ENCODE measurements at places on chromosomes 1 and 21.

DNA sequence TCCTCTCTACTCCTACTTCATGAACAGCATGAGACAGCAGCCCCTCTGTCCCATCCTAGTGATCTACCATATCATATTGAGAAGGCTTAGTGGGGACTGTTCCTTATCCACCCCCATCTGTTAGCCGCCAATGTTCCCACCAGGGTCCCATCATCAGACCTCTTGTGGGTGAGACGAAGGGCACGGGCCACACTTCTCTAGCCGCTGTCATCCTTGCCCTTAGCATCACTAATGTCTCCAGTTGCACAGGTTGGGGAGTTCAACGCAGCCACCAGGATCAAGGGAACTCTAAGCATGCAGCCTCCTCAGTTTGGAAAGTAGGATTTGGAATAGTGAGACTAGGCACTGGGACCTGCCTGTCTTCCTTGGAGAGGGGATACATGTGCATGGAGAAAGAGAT lies 20.1 kb downstream of the INKA2 start:
- DNase-seq: no peak

- no peak for DNase-seq
Measured at GRCh38 chr1:33049371-33049770, 12.7 kb upstream of the AK2 start.

GRCh38 chr1:87243573-87243972 lies 85.1 kb upstream of the LMO4 start:
- DNase-seq: peak; percentile 27

- DNase-seq: no peak
Measured at GRCh38 chr21:42845296-42845965, 33.9 kb downstream of the WDR4 start.

- no peak for DNase-seq
Measured at GRCh38 chr1:54845772-54846171, 41.2 kb downstream of the DHCR24 start.

DNA sequence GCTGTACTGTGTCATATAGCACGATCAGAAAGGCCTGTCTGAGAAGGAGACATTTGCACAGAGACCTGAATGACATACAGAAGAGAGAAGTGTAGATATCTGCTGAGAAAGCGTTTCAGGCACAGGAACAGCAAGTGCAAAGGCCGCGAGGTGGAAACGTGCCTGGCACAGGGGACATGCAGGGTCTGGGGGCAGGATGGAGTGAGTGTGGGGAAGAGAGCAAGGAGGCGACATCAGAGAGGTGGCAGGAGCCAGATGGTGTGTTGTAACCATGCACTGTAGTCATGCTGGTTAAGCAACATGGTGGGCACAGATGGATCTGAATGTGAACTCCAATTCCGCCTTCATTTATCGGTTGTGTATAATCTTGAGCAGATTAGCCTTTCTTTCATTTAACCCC lies 13.0 kb downstream of the KRTCAP2 start:
- no peak for DNase-seq

DNA sequence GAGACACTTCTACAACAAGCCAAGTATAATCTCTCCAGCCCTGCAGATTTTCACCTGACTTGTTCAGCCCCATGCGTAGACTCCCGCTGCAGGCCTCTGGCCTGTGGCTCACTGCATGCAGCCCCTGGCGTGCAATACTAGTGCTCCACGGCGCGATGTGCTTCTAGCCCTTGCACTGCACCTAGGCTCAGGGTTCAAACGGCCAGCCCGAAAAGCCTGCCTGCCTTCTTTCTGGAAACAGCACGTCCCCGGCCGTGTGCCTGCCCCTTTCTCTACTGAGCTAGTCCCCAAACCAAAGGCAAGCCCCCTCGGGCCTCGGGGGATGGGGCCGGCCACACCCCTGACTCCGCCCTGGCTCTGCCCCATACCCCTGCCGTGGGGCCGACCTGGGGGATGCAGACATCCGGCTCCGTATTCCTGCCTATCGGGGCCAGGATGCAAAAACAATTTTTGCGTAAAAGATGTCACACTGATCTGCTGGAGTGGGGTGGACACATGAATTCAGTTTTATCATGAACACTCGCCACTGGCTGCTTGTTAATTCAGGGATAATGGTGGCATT lies 26.3 kb upstream of the TRAPPC10 start:
- no peak for DNase-seq

DNA sequence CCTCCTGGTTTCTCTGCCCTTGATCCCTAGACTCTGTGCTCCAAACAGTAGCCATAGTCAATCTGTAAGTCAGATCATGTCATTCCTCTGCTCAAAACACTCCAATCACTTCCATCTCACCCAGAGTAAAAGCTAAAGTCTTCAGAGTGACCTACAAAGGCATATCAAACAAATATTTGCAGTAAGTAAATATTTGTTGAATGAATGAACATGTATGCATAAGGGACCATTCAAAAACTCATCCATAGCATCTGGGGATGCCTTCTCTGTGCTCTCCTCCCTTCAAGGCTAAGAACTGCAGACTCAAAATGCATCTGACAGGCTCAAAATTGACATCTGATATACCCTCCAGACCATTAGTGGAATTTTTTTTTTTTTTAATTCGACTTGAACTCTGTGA lies 18.1 kb upstream of the AK5 start:
- no peak for DNase-seq

GRCh38 chr1:39632682-39633417 lies 6.6 kb downstream of the HEYL start:
- no peak for DNase-seq

DNA sequence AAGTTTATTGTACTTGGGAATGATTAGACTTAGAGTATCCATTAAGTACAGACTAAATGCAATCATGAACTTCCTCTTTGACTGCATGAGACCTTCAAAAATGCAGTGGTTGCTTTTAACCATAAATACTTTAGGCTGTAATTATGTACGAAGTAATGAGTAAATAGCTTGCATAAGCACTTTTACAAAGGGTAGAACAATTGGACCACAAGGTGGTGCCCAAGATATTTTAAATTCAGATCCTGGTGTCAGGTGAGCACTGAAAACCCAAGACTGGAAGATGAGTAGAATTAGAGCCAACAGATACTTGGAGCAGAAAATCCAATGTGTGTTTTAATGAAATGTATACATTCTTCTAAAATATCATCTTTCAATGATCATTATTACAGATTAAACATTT lies 43.4 kb upstream of the RHOU start:
- DNase-seq: no peak

- DNase-seq: no peak
Measured at GRCh38 chr1:192846950-192847349, 38.1 kb downstream of the RGS2 start.

- DNase-seq: no peak
Measured at GRCh38 chr1:47779613-47780012, 217.6 kb downstream of the TRABD2B start.

DNA sequence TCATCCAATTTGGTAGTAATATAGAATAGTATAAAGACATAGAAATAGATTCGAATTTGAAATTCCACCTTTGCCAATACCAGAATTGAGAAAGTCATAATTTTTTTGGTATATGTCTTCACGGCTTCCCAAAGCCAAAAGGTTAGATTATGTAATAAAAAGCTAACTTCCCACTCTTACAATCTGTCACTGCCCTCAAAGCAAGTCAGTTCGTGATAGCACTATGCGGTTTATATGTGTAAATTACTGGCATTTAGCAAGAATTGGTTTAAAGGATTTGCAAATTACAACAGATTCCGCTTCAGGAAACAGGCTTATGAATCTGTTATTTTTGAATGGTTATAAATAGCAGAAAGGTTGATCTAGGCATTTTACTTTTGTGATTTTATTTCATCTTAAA lies 679.4 kb upstream of the ADGRL2 start:
- no peak for DNase-seq

DNA sequence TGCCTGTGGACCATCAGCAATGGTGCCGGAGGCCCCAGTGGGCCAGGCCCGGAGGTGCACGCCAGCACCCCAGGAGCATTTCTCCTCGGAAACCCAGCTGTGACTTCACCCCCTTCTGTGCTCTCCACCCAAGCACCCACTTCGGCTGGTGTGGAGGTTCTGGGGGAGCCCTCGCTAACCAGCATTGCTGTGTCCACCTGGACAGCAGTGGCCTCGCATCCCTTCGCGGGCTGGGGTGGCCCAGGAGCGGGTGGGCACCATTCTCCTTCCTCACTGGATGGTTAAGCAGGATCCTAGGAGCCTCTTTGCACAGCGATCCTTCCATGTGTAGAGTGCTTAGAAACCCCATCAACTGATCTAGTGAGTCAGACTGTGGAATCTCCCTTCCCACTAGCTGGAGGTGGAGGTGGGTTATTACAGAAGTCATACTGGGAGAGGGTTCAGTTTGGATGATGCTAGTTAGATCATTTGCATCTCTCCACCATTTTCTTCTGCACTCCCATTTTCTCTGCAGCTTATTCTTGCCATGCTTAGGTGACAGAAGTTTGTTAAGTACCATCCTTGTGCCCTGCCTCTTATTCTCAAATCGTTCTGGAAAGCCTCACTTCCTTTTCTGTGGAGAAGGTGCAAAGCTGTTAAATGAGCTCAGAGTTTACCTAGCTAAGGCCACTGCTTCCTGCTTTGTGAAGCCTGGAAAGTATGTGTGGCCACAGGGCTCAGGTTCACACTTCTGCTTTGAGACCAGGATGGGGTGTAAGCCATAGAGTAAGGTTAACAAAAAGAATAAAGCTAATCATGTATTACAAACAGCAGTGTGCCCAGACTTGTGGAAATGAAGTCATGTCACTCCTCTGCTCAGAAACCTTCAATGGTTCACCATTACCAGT lies 32.3 kb downstream of the TBX19 start:
- no peak for DNase-seq

DNA sequence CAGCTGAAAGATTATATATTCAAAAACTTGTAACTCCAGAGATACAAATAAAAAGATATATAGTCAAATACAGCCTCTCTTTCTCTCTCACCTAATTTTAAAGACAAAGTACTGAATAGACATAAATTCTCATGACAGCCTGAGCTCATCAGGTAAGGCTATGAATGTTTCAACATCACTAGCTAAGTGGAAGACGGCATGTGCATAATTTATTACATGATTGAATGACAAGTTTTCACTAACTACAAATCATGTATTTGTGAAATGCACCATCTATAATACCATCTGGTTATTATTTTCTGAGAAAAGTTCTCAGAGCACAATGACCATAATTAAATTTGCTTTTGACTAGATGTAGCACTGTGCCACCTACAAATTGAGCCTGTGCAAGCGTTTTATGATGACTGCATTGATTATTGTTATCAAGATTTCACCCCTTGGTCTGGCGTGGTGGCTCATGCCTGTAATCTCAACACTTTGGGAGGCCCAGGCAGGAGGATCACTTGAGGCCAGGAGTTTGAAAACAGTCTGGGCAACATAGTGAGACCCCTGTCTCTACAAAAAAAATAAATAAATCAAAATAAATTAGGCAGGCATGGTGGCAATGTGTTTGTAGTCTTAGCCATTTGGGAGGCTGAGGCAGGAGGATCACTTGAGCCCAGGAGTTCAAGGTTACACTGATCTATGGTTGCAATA lies 128.2 kb downstream of the APP start:
- no peak for DNase-seq

DNA sequence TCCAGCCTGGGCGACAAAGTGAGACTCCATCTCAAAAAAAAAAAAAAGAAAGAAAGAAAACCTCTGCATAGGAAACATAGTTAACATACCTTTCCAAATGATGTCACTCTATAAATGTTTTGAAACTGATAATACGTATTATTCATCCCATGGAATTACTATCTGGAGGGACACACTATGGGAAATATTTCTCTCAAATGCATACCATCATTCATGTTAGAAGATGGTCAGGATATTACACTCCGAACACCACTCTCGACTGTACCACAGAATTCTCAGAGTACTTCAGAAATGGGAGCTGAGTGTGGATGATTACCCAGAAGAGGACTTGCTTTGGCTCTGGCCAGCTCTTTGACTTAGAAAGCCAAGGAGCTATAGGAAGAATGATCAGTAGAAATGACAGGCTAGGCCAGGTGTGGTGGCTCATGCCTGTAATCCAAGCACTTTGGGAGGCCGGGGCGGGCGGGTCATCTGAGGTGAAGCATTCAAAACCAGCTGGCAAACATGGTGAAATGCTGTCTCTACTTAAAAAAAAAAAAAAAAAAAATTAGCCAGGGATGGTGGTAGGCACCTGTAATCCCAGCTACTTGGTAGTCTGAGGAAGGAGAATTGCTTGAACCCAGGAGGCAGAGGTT lies 5.2 kb upstream of the LIN28A start:
- DNase-seq: no peak

DNA sequence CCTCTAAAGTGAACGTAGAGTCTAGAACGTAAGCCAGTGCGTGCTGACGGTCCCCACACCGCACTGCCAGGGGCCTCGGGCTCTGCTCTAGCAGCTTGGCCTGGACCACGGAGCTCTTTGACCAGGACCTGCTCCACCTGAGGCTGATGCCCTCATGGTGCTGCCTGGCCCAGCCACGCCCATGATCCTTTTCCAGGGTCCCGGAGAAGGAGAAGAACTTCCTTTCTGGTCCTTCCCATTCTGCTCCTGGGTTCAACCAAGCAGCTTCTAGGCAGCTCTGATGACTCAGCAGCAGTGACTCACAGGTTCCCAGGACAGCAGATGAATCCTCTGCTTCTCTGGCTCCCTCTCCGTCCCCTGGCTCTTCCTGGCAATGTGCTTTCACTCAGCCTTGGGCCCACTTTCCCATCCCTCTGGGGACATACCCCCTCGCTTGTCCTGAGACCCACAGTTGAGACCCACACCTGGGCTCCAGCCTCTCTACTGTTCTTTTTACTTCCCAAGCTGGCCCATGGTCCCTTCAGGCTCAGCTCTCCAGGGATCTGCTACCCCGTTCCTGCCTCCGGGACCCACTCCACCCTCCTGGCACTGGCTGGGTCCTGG lies 246.3 kb upstream of the RAB4A start:
- peak; percentile 52 for DNase-seq

DNA sequence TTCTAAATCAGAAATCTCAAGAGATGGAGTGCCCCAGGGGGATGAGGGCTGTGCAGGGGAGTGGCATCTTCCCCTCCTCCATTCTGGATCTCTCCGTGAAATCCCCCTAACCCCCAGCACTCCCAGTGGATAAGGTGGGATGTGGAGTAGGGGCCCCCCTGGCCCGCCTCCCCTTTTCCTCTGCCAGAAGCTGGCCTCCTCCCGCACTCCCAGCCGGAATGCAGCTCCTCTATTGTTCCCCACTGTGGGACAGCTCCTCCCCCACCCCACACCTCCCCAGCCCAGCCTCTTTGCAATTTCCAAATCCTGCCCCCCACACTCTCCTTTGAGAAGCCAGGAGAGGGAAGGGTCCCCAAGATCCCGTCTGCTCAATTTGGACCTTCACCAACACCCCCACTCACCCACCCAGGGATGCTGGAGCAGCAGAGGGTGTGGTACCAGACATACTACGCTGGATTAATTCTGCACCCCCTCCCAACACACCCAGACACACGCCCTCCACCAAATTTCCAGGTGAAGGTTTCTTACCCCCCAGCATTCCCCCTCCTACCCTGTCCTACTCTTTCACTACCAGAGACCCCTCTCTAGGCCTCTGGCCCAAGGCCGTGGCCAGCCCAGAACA lies 1.9 kb downstream of the MEX3A start:
- no peak for DNase-seq

GRCh38 chr1:174165471-174166137 lies 6.3 kb downstream of the RABGAP1L start:
- no peak for DNase-seq

All from AG09309 (cell line).